Common myeloid progenitor, CD34-positive (primary cell): ENCODE measurements at places on chromosomes 4 and X.

DNA sequence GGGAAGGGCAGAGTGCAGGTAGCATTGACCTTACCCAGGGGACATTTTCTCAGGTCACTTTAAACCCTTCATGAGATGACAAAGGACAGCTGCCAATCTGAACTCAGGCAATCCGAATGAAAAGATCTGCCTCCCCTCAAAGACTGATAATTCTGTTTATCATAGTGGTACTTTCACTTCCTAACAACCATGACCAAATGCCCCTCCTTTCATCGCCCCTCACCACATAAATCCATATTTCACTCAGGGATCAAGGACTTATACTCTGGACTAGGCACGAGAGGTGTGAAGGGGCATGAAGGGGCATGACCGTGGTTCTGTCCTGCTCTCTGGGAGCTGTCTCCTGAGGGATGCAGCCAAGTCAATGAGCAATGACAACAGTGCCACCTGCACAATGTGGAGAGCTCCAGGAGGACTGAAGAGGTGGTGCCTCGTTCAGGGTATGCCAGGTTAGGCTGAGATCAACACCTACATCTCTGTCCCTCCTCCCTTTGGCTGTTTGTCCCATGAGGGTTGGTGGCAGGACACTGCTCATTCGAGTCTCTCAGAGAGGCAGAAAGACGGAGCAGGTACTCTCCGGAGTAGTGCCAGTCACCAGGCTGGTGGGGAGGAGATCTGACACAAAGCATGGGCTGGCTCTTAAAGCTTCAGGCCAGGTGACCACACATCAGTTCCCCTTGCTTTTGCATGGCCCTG lies 12.5 kb downstream of the HS3ST1 start:
- no peak for DNase-seq

GRCh38 chr4:102563000-102563399 lies 61.8 kb downstream of the NFKB1 start:
- no peak for DNase-seq

DNA sequence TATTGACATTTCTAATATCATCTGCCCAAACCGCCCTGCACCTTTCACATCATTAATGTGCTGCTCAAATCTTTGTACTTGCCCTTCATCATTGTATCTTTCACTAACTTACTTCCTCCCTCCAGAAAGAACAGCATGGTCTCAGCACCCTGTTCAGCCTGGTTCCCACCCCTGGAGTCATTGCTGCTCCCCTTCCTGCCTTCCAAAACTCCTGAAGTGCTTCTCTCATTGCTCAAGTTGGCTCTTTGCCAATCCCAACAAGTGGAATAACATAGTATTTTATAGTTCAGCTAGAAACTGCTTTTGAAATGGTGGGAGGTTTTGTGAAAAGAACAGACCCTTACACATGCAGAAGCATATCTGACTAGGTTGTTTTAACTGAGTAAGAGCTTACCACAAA lies 14.0 kb upstream of the TTC29 start:
- no peak for DNase-seq

- peak; percentile 17 for DNase-seq
Measured at GRCh38 chrX:56618323-56618722, 54.9 kb downstream of the UBQLN2 start.
